Suppressor macrophage (primary cell): ENCODE measurements at places on chromosomes 5 and 9.

DNA sequence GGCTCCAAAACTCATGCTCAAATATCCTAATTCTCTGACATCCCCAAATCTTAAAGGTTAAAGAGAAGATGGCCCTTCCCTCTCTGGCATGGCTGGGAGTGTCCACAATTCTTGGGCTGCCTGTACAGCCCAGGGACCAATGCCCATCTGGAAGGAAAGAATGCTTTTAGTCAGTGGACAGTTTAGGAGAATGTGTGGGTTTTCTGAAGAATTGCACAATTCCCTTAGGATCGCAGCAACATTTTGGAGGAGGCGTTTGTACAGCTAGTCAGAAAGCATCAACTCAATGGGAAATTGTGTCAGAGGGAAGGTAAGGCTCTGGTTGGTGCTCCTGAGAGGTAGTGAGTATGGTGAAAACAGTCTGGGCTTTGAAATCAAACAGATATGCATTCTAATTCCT lies 15.0 kb downstream of the FAM193B start:
- no peak for DNase-seq

GRCh38 chr5:909086-909485 lies 16.4 kb downstream of the TRIP13 start:
- DNase-seq, result no peak

GRCh38 chr9:131937451-131937850 lies 142.2 kb downstream of the MED27 start:
- no peak for DNase-seq

DNA sequence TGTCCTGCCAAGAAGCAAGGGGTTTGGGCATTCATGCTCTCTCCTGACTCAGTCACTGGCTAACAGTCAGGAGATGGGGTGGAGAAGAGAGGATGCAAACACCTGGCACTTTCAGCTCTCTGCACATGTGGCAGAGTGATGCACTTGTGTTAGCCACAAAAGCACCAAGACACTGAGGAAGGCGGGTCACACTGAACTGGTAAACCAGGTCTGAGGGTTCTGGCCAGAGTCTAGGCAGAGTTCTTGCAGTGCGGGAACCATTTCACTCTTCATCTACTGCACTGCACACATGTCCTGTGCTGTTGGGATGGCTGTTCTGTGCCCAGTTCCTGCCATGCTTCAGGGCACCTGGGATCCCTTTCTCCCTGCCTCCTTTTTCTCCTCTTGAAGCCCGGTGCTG lies 157.1 kb upstream of the GDNF start:
- DNase-seq, result no peak

GRCh38 chr9:131465401-131465800 lies 37.3 kb upstream of the POMT1 start:
- no peak for DNase-seq

- no peak for DNase-seq
Observed at GRCh38 chr9:135790850-135791249, 88.9 kb downstream of the KCNT1 start.

DNA sequence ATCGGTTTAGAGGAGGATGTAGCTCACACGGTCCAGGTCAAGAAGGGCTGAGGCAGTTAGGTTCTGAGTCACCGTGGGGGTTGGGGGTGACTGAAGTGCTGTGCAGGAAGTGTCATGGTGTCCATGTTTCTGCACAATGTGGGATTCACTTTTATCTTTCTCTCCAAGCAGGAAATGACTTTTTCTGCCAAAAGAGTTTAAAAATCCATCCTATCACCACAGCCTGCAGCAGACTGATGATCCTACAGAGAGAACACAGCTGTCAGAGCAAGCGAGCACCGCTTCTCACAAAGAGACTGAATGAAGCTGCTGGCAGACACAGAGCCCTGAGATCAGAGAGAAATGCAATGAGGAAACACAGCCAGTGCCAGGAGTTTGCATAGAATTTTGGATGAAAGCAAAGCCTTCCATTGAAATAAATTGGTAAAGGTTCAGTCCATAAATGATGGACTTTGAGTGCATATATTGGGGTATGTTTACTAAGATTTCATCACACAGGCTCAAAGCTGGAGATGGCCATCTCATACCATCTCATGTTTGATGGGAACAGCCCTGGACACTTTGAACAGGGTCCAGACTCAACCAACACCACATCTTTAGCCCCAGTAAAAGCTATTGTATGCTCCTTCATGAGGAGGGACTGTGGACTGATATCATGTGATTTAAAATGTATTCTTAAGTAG lies 213.9 kb upstream of the FBXL7 start:
- no peak for DNase-seq

- no peak for DNase-seq
Observed at GRCh38 chr9:128703616-128704355, 1.5 kb downstream of the PKN3 start.

DNA sequence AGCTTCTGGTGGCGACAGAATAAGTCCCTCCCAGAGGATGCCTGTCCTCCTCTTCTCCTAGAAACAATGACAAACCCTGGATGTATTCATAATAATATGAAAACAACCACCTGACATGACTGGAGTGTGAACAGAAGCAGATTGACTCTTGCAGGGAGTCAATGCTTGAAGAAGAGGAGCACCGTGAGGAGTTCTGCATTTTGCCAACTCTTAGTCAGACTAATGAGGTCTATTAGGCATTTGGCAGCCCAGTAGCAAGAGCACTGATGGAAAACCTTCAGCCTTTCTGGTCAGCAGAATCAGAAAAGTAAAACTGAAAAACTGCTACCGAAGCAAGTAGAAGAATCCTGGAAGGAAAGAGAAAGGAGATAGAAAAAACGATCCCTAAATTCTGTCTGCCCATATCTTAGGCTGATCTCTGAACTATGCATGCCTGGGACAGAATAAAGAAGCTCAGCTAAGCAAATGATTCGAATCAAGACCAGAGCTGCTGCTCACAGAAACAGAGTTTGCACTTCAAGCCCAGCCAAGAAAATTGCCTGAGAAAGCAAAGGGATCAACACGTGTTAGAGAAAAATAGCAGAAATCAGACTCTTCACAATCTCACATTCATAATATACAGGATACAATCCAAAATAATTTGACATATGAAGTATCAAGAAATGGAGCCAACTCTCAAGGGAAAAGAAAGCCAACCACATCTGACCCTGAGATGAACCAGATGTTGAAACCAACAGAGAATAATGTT lies 69.5 kb upstream of the OSMR start:
- DNase-seq, result no peak
